NCI-H510A treated with DMSO at 0.1 percent for 48 hours (cell line): ENCODE measurements at places on chromosomes 16 and 17.
A peak's percentile ranks its signal among the peaks of the same experiment; 100 is the strongest.

DNA sequence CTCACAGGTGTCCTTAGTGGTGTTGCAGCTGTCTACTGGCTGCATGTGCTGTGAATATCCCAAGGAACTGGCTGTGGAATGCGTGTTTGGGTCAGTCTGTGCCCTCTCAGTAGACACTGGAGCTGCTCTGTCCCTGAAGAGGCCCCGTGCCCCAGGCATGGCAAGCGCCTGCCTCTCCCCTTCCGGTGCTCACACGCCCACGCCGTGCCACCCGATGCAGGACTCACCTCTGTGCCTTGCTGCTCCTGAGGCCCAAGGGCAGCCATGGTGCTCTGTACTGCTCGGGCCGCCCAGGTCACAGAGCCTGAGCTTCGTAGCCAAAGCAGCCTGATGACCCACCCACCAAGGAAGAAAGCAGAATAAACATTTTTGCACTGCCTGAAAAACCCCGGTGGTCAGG is 10.0 kb downstream of the RGS11 start:
- DNase-seq: no peak

GRCh38 chr16:16915771-16916170 is 536.8 kb downstream of the NPIPA7 start:
- DNase-seq: peak; percentile 85

GRCh38 chr17:19533718-19534561 is at the start of gene SLC47A1:
Gene SLC47A1, plus strand, starts transcription at chr17:19533854. Its CDS starts 86 bp downstream, at chr17:19533940.
- no peak for DNase-seq

DNA sequence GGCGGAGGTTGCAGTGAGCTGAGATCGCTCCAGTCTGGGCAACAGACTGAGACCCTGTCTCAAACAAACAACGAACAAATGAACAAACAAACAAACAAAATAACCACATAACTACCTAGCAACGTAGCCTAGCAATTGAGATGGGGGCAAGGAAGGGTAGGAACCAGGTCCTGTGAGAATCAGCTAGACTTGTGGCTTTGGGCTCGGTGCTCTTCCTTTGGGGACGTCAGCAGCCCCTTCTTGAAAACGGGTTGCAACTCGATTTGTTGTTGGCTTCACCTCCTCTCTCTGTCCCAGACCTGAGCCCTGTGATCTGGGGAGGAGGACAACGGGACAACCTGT is 72.2 kb downstream of the ABCC1 start:
- DNase-seq: no peak

DNA sequence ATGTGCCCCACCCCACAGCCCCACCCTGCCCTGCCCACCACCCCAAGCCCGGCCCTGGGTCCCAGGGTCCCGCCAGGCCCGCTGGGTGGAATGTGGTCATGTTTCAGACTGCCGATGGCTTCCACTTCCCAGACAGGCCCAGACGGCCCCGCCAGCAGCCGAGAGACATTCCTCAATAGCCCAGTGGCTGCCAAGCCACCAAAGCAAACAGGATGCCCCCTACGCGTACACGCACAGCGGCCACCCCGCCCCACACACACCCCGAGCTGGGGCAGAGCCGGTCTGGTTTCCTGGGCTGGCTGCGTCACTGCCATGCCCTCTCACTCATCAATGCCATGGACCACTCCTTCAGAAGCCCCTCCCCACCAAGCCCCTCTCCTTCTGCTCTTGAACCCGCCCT is 1.2 kb upstream of the KRT17 start:
- DNase-seq: no peak

DNA sequence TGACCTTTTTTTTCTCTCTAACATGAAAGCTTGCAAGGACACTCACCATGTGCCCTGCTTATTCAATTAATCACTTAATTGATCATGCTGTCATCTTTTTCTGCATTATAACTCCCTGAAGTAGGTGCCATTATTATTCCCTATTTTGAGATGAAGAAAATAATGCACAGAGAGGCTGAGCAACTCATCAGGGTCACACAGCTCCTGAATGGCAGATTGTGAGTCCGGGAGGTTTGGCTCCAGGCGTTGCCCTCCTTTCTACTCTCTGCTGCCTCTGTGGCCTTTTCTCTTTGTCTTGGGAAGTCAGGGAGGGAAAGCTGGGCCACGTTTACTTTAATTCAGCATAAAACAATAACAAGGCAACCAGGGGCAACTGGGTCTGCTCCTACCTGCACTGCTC is 17.2 kb upstream of the N4BP1 start:
- DNase-seq: no peak

DNA sequence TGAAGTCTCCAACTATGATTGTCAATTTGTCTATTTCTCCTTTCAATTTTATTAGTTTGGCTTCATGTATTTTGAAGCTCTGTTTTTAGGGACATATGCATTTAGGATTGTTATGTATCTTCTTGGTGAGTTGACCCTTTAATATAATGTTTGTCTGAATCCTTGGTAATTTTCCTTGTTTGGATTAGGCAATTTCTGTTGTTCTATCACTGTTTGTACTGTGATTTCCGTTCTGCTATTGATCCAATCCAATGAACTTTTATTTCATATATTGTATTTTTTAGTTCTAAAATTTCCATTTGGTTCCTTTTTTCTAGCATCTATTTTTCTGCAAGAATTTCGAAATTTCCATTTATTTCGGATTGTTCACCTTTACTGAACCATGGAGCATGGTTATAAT is 31.0 kb downstream of the RAB11FIP4 start:
- DNase-seq: no peak

DNA sequence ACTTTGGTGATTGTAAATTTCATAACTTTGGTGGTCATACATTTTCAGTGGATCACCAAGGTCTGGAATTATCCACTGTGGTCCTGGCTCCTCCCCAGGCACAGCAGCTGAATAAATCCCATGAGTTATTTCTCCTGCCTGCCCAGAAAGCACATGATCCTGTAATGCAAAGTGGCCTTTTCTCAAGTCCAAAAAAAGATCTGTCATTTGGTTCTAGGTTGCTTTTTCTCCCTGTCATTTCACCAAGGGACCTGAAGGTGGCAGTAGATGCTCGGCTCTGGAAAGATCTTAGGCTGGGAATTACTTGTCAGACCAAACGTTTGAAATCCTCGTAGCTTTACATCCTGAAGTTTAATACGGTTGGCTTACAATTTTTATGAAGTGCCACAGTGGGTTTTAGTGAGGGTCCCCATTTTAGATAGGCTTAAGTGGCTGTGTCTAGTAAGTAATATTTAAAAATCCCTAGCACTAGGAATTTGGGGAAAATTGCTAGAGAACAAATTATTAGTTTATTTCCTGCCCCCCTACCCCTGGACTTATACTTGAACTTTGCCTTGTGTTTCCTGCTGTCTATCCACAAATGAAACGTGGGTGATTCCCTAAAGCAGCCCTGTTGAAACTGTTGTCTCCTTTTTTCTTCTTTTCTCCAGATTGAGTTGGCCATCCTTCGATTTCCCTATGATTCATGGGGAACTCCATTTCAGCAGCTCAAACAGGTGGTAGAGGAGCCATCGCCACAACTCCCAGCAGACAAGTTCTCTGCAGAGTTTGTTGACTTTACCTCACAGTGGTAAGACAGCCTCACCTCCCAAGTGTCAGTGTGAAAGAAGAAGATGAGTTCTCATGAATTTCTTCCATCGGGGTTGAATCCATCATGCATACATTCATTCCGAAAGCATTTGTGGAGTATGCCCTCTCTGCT is 111.7 kb downstream of the MAP2K6 start:
- DNase-seq: peak; percentile 86

GRCh38 chr17:57868007-57868909 is 18.4 kb upstream of the MRPS23 start:
- no peak for DNase-seq

DNA sequence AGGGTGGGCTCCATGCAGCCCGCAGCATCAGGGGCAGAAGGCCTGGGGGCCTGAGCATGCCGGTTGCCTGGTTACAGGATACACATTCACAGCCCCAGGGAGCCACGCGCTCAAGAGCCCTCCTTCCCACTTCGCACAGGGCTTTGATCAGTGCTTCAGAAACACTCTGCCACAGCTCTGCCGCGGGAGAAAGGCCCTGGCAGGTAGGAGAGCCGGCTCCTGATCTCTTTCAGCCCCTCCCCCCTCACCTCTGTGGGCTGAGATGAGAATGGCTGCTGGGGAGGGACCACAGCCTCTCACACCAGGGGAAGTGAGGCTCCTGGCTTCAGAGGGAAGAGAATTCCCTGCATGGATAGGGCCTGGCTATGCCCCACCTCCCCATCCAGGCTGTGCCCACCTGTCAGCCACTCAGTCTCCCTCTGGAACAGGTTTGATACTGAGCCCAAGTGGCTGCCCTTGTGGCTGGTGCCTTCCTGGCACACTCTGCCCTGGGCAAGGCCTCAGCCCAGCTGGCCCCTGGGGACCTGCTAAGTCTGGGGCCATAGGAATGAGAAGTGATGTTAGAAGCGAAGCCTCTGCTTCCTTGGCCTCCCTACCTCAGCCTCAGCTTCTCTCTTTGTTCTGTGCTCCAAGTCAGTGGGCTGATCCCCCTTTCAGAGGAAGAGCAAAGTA is 8.6 kb downstream of the DOK4 start:
- DNase-seq: no peak

GRCh38 chr17:40450175-40450574 is 6.9 kb downstream of the IGFBP4 start:
- peak; percentile 9 for DNase-seq

DNA sequence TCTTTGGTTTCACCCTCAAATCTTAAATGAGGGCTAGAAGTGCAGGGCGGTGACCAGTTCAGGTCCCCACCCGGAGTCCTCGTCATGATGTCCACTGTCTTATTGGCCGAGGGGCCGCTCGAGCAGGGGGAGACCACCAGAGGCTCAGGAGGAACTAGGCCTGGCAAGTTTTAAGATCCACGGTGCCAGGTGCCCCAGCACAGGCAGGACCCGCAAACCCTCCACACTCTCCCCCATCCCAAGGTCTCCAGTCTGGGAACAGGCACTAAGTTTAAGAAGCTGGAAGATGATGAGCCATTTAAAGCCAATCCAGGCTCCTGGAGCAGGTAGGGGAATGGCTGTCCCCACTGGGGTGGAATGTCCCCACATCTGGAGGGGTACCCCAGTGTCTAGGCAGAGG is 4.1 kb downstream of the DLX3 start:
- DNase-seq: no peak

DNA sequence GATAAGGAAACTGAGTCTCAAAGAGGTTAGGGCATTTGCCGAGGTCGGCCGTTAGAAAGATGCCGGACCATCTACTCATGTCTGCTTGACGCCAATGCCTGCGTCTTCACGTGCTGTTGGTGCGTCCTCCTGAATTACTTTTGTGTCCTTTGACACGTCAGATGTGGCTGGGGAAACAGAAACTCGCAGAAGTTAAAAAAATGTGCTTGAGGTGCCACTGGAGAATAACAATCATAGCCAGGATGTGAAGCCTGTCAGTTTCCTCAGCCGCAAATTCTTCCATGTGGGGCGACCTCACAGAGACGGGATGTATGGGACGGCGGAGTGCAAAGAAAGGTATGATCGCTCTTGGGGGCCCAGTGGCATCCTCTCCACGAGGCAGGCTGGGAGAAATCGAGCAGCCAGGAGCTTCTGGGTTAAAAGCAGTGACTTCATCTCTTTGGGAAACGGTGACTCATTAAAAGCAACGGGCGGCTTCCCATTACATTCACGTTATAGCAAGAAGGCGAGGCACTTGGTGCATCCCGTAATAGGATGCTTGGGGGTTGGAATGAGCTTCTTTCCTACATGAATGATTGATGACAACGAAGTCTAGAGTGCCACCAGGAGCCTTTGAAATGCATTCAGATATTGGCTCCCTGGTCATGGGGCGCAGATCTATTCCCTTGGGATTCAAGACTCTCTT is 67.8 kb downstream of the BMERB1 start:
- DNase-seq: no peak

DNA sequence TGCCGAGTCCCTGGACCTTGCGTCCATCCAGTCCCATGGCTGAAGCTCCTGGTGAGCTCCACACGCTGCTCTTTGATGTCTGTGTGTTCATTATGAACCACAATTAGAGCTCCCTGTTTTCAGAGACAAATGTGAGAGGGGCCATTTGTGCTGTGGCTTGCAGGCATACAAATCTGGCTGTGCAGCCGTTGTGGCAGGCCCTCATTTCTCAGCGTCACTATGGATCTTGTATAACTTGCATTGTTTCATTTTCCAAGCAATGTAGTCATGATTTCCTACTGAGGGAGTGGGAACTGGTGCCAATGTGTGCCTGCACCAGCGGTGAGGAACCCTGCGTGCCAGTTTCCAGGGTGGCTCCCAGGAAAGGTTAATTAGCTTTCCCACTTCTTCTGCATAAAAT is 542.6 kb downstream of the TMEM114 start:
- no peak for DNase-seq

DNA sequence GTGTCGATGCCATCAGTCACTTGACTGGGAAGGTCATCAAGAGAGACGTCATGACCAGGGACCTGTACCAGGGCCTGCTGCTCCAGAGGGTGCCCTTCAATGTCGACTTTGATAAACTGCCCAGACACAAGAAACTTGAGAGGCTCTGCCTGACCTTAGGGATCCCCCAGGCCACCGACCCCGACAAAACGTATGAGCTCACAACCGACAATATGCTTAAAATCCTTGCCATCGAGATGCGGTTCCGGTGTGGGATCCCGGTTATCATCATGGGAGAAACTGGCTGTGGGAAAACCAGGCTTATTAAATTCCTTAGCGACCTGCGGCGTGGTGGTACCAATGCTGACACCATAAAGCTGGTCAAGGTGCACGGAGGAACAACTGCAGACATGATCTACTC is 69.6 kb upstream of the ENDOV start:
- DNase-seq: no peak

- DNase-seq: no peak
Observed at GRCh38 chr17:8735336-8735939, 9.2 kb downstream of the CCDC42 start.

DNA sequence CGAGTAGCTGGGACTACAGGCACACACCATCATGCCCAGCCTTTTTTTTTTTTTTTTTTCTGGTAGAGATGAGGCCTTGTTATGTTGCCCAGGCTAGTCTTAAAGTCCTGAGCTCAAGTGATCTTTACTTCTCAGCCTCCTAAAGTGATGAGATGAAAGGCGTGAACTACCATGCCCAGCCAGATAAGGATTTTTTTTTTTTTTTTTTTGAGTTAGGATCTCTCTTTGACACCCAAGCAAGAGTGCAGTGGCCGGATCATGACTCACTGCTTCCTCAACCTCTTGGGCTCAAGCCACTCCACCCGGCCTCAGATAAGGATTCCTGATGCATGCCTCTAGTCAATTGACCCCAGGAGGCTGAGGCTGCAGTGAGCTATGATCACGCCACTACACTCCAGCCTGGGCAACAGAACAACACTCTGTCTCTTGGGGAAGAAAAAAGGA is 11.2 kb upstream of the PLEKHG4 start:
- no peak for DNase-seq
